ENCODE measurements at places on chromosomes 5 and 9. TPM values are rescaled to one million over a fixed set of nuclear protein-coding genes. Genes with fewer than 3 reads are reported as not detected.

The ACTL7B gene
- polyA plus RNA-seq = not detected

GRCh38 chr5:173477345-173478040 is 139.0 kb downstream of the BOD1 start:
- DNase-seq = no peak

The TSSK1B gene
- not detected for polyA plus RNA-seq

DNA sequence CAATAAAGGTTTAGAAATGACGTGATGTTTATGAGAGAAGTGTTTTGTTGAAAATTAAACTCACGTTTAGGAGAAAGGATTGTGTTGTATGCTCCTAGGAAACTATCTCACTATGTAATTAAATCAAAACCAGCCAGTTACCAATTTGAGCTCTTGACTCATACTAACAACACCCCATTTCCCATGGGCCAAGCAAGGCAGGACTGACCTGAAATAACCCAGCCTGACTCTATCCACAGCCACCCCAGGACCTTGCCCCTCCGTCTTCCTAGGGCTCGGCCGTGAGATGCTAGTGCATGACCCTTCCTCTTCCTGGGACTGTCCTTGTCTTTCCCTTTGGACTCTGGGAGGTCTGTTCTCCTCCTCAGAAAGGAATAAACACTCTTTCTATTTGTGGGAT is 16.4 kb downstream of the TLR4 start:
- no peak for DNase-seq

The PRUNE2 gene
- 12.6 TPM for polyA plus RNA-seq

The SLCO6A1 gene
- polyA plus RNA-seq = not detected

GRCh38 chr9:131731237-131731636 is 8.6 kb downstream of the RAPGEF1 start:
- DNase-seq = no peak

The ZDHHC11B gene
- polyA plus RNA-seq = 4.4 TPM

DNA sequence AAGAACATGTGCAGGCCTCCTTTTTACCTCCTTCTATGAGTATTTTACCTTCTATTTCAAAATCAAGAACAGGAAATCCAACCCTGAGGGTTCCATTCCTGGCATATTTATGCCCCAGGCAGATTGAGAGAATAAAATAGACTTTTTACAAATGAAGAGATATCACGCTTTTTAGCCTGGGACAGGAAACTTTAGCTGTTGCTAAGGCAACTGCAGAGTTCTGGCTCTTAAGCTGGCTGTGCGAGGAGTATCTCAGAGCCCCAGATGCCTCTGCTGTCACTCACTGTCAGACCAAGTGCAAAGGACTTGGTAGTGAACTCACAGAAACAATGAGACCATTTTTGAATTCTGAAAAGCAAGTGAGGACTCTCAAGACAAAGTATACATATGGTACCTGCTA is 69.5 kb upstream of the HSPB3 start:
- no peak for DNase-seq

- DNase-seq = no peak
These were observed 136.7 kb upstream of the TNFAIP8 start for GRCh38 chr5:119218830-119219782.

GRCh38 chr9:87592554-87593358 is 95.1 kb downstream of the DAPK1 start:
- peak; percentile 83 for DNase-seq

The INSL4 gene
- not detected for polyA plus RNA-seq

The MRRF gene
- polyA plus RNA-seq = 38.8 TPM

GRCh38 chr9:117411547-117411946 is 3.3 kb downstream of the ASTN2 start:
- peak; percentile 62 for DNase-seq

DNA sequence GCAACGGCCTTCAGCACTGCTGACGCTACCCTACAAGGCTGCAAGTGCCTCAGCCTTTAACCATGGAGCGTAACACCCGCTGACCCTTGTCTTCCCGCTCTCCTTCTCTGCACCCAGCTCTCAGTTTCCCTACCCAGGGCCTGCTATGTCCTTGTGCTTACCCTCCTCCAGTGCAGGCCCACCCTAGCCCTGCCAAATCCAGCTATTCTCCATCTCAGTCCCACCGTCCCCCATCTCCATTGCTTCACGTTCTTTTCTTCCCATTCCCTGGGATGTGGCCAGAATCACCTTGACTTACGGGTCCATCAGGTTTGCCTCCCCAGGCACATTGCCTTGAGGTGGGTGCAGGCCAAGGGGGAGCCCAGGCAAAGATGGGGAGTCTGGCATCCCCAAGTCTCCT is 91.2 kb downstream of the PAX5 start:
- peak; percentile 9 for DNase-seq

GRCh38 chr5:100860407-100860806 is 42.7 kb downstream of the ST8SIA4 start:
- DNase-seq = no peak

The PCDHGA11 gene
- polyA plus RNA-seq = 0.37 TPM

DNA sequence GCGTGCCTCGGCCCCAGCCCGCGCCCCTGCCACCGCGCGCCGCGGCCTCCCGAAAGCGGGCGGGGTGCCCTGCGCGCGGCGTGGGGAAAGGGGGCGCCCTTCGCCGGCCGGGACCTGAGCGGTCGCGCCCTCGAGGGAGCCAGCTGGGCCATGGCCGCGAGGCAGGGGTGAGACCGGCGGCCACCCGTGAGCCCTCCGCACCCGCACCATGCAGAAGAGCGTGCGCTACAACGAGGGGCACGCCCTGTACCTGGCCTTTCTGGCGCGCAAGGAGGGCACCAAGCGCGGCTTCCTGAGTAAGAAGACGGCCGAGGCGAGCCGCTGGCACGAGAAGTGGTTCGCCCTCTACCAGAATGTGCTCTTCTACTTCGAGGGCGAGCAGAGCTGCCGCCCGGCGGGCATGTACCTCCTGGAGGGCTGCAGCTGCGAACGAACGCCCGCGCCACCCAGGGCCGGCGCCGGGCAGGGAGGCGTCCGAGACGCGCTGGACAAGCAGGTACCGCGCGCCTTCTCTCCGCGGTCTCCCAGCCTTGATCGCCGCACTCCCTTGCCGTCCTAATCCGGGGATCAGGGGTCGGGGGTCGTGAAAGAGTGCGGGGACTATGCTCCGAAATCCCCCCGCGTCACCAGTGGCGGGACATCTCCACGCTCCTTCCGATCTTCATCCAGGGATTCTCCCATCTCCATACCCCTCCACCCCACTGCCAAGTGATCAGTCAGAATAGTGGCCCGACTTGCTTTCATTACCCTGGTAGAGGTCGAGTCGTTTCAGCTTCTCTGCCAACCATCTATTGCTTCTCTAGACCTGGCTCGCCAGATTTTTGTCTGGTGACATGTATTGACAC is 590 bp downstream of the RASGRF2 start:
- peak; percentile 38 for DNase-seq

The MYO10 gene
- 7.6 TPM for polyA plus RNA-seq

The ANKRD20A1 gene
- not detected for polyA plus RNA-seq

- DNase-seq = no peak
These were observed 159.4 kb upstream of the S1PR3 start for GRCh38 chr9:88831713-88832407.

The TRIM52 gene
- polyA plus RNA-seq = 9.7 TPM

GRCh38 chr5:135577421-135577820 is 1.4 kb downstream of the CXCL14 start:
- no peak for DNase-seq

DNA sequence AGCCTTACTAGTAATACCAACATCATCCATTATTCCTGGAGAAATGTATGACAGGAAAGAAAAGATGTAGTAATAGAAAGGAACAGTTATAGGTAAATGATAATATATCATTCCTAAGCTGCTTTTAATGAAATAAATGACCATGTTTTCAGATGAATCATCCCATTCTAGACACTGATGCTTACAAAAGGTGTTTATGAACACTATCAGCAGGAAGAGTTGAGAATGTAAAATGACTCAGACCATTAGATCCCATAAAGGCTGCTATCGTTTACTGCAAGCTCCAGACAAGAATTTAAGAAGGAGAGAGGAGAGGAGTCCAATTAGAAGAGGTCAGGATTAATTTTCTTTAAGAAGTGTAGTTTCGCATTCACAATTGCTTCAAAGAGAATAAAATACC is 1033.5 kb downstream of the EFNA5 start:
- no peak for DNase-seq

DNA sequence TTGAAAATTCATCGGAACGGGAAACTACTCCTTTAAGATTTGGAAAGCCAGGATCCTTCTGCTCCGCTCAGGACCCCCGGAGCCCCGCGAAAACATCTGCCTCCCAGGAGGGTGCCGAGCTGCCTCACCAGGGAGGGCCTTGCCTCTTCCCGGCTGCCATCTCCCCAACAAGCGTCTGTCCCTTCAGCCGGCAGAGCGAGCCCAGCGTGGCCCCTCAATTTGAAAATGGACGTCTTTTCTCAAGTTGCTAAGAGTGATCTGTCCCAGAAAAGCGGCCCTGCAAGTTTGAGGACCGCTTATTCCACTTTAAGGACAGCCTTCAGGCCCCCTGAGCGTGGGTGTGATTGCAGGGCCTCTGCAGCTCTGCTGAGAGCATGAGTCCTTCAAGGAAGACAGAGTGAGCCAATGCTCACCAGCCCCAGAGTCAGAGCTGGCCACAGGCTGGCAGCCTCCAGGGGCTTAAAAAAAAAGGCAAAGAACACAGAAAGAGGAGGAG is 101.3 kb downstream of the PHF2 start:
- DNase-seq = no peak

The KIAA0825 gene
- polyA plus RNA-seq = 0.80 TPM

The C5orf52 gene
- polyA plus RNA-seq = not detected

The FIBCD1 gene
- polyA plus RNA-seq = not detected

DNA sequence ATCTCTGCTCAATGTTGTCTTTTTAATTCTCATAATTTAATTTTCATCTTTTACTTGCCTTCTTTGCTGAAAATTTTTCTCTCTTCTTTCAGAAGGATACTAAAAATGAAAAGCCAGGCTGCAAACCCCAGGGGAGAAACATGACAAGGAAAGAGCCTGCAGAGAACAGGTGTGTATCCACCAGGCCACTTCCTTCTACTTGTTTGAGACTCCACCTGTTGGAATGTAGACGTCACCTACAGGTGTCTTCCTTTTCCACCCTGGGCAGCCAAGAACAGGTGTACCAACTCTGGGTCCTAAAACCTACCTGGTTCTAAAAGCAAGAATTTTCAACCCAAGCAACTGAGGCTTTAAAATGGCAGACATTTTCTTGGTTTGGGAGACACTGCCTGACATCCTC is 166.8 kb downstream of the ATP10B start:
- DNase-seq = no peak

- DNase-seq = no peak
These were observed 21.2 kb downstream of the GAS1 start for GRCh38 chr9:86926145-86926544.

The STKLD1 gene
- polyA plus RNA-seq = 4.0 TPM

The CDKN2B gene
- polyA plus RNA-seq = 0.30 TPM

- DNase-seq = no peak
These were observed 135.2 kb downstream of the BARX1 start for GRCh38 chr9:93819905-93820304.

DNA sequence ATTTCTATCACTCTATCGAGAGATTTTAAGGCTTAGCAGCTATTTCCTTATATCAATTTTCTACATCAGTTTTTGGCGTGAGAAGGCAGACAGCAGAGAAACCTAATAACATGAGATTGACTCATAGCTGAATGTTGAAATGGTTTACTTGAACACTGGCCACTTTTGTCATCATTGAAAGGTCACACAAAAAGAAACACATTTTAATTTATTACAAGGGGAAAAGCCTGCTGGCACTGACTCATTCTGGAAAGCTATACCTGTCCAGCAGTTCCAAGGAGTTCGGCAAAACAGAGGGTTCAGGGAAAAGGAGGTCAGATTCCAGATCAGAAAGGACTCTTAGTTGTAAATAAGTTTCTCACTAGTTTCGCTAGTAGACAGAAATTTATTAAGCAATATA is 566.4 kb downstream of the DNAH5 start:
- DNase-seq = no peak

The PSAT1 gene
- 141 TPM for polyA plus RNA-seq

GRCh38 chr5:33892620-33893137 is 889 bp upstream of the ADAMTS12 start:
- peak; percentile 24 for DNase-seq

The GABRP gene
- 3.4 TPM for polyA plus RNA-seq

GRCh38 chr9:98168941-98169488 is 23.4 kb downstream of the CORO2A start:
- DNase-seq = peak; percentile 76

The SPINK13 gene
- polyA plus RNA-seq = 0.43 TPM

DNA sequence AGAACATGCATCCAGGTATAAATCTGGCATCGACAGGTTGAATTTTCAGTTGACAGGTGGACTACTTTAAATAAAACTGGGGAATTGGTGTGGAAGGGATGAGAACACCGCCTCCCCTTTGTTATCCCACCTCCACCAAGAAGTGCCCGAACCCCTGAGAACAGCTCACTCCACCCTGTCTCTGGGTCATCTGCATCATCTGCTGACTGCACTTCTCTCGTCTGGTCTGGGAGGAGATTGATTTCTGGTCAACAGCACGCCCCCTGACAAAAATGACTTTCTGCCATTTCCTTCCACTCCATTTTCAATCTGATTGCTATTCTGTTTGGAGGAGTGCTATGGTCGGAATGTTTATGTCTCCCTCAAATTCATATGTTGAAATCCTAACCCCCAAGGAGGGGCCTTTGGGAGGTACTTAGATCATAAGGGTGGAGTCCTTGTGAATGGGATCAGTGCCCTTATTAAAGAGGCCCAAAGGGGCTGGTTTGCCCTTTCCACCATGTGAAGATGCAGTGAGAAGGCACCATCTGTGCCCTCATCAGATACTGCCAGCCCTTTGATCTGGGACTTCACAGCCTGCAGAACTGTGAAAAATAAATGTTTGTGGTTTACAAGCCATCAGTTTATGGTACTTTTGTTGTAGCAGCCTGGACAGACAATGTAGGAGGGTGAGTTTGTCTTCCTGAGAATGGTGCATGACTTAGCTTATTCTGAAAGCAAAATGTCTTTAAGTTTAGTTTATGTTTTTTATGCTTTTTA is 145.7 kb downstream of the EGFLAM start:
- DNase-seq = no peak

The BAAT gene
- polyA plus RNA-seq = 0.15 TPM
